Sigmoid colon (tissue), 7 donors: ENCODE measurements at places on chromosomes 1 and 21.

- no peaks in the 10 kb centered on the region for H3K4me1 ChIP-seq
- no peak overlapping the region for H3K4me3 ChIP-seq
- DNase-seq = no peak
- H3K36me3 ChIP-seq = no peaks in the 10 kb centered on the region
Measured at GRCh38 chr1:78586572-78586971, 33.7 kb upstream of the IFI44L start.

DNA sequence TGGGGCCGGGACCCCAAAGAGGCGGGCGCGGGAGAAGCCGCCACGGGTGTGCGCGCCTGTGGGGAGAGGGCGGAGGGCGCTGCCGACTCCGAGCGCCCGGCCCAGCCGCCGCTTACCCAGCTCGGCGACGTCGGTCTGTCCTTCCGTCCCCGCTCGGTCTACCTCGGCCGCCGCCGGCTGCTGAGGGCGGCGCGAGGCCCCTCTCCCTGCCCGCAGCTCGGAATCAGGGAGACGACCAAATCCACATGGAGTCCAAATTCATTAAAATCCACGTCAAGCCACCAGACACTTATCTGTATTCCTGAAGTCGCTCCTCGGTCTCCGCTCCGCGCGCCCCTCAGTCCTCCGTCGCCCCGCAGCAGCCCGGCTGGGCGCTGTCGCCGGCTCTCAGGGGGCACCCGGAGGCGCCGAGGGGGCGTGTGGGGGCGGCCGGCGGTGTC lies 637 bp downstream of the PLXNA2 start:
- no peak for DNase-seq
- H3K27ac ChIP-seq = peak overlapping the region; percentile 83
- no peaks in the 10 kb centered on the region for H3K27me3 ChIP-seq
- peak overlapping the region; percentile 83 for H3K4me3 ChIP-seq
- no peaks in the 10 kb centered on the region for H3K36me3 ChIP-seq

GRCh38 chr21:40706806-40707655 lies 139.9 kb downstream of the DSCAM start:
- H3K27me3 ChIP-seq = no peaks in the 10 kb centered on the region
- H3K4me3 ChIP-seq = no peak overlapping the region
- H3K36me3 ChIP-seq = no peaks in the 10 kb centered on the region
- H3K27ac ChIP-seq = no peak overlapping the region
- no peak for DNase-seq

DNA sequence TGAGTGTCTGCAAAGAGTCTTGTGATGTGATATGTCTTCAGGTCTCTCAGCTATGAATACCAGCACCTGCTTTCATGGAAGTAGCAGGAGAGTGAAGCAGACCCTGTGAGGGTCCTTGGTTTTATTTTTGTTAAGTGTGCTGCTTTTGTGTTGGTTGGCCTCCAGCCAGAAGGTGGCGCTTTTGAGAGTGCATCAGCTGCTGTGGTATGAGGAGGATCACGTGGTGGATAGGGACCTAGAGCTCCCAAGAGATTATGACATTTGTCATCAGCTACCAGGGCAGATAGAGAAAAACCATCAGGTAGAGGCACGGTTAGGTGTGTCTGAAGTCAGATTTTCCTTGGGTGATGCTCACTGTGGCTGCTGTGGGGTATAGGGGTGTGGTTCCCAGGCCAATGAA lies 1232.1 kb downstream of the MRPL39 start:
- H3K4me3 ChIP-seq = no peak overlapping the region
- no peaks in the 10 kb centered on the region for H3K4me1 ChIP-seq
- no peak for DNase-seq
- no peaks in the 10 kb centered on the region for H3K36me3 ChIP-seq
- no peaks in the 10 kb centered on the region for H3K27me3 ChIP-seq

DNA sequence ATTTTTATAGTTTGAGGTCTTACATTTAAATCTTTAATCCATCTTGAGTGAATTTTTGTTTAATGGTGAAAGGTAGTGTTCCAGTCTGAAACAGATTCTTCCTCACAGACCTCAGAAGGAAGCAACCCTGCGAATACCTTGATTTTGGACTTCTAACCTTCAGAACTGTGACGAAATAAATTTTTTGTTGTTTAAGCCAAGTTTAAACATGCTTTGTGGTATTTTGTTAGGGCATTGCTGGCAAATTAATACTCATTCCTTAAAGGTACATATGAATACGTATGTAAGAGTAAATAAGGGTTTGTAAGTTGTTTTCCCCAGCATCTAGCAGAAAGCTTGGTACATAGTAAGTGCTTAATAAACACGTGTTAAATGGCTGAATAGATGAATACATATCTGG lies 100.3 kb downstream of the SEC16B start:
- no peak overlapping the region for H3K27ac ChIP-seq
- H3K36me3 ChIP-seq = no peaks in the 10 kb centered on the region
- no peak for DNase-seq
- no peaks in the 10 kb centered on the region for H3K27me3 ChIP-seq
- no peak overlapping the region for H3K4me3 ChIP-seq
- H3K4me1 ChIP-seq = no peaks in the 10 kb centered on the region

- no peak for DNase-seq
- peaks cover 88% of the 10 kb centered on the region for H3K36me3 ChIP-seq
- H3K27ac ChIP-seq = peak overlapping the region; percentile 58
- H3K27me3 ChIP-seq = no peaks in the 10 kb centered on the region
- no peaks in the 10 kb centered on the region for H3K4me1 ChIP-seq
Measured at GRCh38 chr1:207815913-207816291, 64.0 kb downstream of the CD46 start.

GRCh38 chr1:56586502-56586901 lies 7.1 kb upstream of the PLPP3 start:
- no peaks in the 10 kb centered on the region for H3K27me3 ChIP-seq
- H3K4me1 ChIP-seq = no peaks in the 10 kb centered on the region
- H3K36me3 ChIP-seq = no peaks in the 10 kb centered on the region
- no peak for DNase-seq

DNA sequence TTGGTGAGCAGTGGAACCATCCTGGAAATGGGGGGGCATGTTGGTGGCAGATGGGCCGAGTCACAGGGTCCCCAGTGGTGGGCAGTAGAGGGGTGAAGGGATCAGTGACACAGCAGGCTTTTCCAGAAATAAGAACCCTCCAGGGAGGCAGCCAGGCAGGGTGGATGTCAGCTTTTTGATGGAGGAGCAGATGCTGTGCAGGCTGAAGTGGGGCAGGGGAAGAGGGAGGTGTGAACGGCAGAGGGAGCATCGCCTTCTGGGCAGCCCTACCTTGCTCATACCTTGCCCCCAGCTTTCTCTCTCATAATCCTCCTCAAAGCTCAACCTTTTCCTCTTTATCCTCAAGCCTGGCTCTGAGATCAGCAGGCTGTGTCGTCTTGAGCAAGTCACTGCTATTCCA lies 131.8 kb upstream of the IPO9 start:
- H3K4me1 ChIP-seq = peaks cover 51% of the 10 kb centered on the region
- no peak overlapping the region for H3K4me3 ChIP-seq

- no peak overlapping the region for H3K4me3 ChIP-seq
- peaks cover 5% of the 10 kb centered on the region for H3K4me1 ChIP-seq
- no peak for DNase-seq
- H3K27me3 ChIP-seq = no peaks in the 10 kb centered on the region
Measured at GRCh38 chr1:182032251-182032650, 29.3 kb downstream of the ZNF648 start.

DNA sequence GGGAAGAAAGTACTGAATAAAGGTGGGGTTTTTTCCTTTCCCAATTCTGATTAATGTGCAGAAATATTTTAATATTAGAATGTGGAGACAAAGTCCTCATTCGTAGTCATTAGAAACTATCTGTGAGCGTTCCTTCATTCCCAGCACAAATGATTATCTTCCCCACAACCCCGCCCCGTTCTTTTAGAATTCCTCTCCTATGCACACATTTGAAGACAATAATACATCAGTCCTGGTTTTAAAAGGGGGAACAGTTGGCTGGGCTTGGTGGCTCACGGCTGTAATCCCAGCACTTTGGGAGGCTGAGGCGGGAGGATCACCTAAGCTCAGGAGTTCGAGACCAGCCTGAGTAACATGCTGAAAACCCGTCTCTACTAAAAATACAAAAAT lies 876 bp downstream of the ALDH9A1 start:
- peak overlapping the region; percentile 79 for H3K4me3 ChIP-seq
- DNase-seq = no peak
- H3K36me3 ChIP-seq = peaks cover 5% of the 10 kb centered on the region
- peak overlapping the region; percentile 96 for H3K27ac ChIP-seq
- H3K27me3 ChIP-seq = no peaks in the 10 kb centered on the region

DNA sequence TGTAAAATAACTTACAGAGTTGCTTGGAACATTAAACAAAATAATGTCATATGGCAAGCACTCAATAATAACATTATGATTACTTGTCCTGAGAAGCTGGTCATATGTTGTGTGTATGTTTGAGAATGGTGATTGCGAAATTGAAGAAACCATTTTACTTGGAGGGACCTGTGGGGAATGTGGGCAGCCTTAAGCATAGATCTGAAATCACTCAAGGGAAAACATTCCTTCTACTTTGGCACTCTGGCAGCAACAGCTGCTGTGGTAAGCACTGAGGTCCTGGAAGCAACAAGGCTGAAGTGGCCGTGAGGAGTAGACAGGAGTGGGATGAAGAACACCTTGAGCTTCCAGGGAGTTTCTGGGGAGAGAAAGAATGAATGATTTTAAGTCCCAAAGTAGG lies 165.4 kb upstream of the ADAMTS5 start:
- H3K27ac ChIP-seq = no peak overlapping the region
- no peaks in the 10 kb centered on the region for H3K4me1 ChIP-seq
- H3K27me3 ChIP-seq = no peaks in the 10 kb centered on the region

DNA sequence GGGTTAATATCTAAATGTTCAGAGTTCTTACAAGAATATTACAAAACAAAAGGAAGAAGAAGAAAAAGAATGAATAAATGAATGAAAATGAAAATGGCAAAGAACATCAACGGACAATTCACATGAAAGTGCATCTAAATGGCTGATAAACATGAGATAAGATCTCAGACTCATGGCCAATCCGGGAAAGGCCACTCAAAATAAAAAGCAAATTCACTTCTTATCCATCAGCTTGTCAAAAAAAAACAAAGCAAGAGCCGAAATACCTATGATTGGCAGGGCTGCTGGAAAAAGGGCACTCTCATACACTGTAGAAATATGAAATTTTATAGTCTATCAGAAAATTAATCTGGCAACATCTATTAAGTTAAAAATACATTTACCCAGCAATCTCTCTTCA lies 103.6 kb upstream of the EDEM3 start:
- no peak for DNase-seq
- H3K36me3 ChIP-seq = no peaks in the 10 kb centered on the region
- H3K4me3 ChIP-seq = no peak overlapping the region
- H3K27ac ChIP-seq = no peak overlapping the region
- no peaks in the 10 kb centered on the region for H3K27me3 ChIP-seq
- peaks cover 13% of the 10 kb centered on the region for H3K4me1 ChIP-seq

DNA sequence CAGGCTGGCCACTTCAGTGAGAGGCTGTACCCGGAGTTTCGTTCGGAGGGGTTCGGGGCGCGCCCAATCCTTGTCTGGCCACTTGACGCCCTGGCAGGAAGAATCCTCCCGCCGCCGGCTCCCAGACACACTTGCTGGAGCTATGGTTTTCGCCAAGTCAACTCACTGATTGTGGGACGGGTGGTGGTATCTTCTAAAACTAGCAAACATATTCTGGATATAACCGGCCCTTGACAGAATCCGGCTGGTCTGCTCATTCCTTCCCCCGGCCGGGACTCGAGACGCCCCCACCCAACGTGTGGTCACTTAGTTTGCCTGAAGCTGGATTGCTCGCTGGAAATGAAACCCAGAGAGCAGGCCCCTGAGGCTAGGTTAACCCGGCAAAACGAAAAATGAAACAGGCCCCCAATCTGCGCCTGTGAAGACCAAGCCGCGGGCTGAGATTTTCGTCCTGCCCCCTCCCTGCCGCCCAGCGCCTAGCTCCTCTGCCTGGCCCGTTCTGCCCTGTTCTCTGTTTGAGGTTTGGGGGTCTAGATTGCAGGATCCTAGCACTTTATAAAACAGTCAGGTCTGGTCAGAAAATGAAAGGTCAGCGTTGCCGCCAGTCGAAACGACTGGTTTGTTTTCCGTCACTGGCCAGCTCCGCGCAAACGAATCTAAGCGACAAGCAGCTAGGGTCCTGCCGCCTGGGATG lies 4.6 kb downstream of the GFI1 start:
- H3K27me3 ChIP-seq = peaks cover 64% of the 10 kb centered on the region
- no peak for DNase-seq
- no peak overlapping the region for H3K27ac ChIP-seq
- no peaks in the 10 kb centered on the region for H3K36me3 ChIP-seq
- peaks cover 68% of the 10 kb centered on the region for H3K4me1 ChIP-seq

GRCh38 chr1:96730574-96731298 lies 9.2 kb downstream of the PTBP2 start:
- peaks cover 37% of the 10 kb centered on the region for H3K4me1 ChIP-seq
- H3K27me3 ChIP-seq = no peaks in the 10 kb centered on the region
- DNase-seq = no peak
- peaks cover 7% of the 10 kb centered on the region for H3K36me3 ChIP-seq
- H3K4me3 ChIP-seq = no peak overlapping the region
- H3K27ac ChIP-seq = no peak overlapping the region

DNA sequence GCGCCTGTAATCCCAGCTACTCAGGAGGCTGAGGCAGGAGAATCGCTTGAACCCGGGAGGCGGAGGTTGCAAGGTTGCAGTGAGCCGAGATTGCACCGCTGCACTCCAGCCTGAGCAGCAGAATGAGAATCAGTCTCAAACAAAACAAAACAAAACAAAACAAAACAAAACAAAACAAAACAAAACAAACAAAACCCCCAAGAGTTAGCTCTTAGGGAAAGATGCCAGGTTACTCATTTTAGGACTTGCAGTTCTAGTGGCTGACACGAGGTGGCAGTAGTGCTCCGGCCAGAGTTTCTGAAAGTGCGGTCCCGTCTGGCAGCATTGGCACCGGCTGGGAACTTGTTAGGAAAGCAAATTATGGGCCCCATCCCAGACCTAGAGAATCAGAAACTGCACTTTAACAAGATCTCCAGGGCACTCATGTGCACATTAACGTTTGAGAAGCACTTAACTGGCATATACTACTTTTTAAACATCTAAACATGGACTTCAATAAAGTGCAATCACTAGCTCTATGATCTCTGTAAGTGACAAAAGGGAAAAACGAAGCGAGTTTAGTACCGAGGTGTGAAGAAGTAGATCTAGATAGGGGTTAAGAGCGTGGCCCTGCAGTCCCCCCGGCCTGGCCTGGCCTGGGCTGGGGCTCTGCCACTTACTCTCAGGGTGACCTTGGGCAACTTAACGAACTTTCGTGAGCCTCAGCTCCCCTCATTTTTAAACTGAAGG lies 41.9 kb upstream of the TNFRSF1B start:
- peaks cover 16% of the 10 kb centered on the region for H3K4me1 ChIP-seq
- peak overlapping the region; percentile 33 for H3K27ac ChIP-seq
- no peak overlapping the region for H3K4me3 ChIP-seq
- H3K36me3 ChIP-seq = no peaks in the 10 kb centered on the region

DNA sequence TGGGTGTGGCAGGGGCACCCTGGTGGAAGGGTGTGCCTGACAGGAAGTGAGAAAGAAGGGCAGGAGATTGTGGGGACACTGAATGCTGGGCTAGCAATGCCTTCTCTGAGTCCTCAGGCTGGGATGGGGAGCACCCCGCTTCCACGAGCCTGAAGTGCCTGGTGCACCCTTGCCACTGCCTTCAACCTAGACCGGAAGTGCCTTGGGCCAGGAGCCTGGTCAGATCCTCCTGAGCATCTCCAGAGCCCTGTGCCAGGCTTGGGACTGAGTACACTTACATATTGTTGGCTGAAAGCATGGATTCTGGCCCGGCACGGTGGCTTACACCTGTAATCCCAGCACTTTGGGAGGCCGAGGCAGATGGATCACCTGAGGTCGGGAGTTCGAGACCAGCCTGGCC lies 205.8 kb upstream of the EDN2 start:
- no peak for DNase-seq
- no peak overlapping the region for H3K4me3 ChIP-seq
- H3K4me1 ChIP-seq = no peaks in the 10 kb centered on the region
- no peaks in the 10 kb centered on the region for H3K36me3 ChIP-seq
- no peaks in the 10 kb centered on the region for H3K27me3 ChIP-seq
- no peak overlapping the region for H3K27ac ChIP-seq
